ENCODE measurements at places on chromosomes 4 and X. TPM values are rescaled to one million over a fixed set of nuclear protein-coding genes. Genes with fewer than 3 reads are reported as not detected.

Gene XKRX
- 0.29 TPM for total RNA-seq

Gene ARHGAP36
- under 0.01 TPM for total RNA-seq

Gene VCX3A
- total RNA-seq: not detected

Gene RHOXF1
- not detected for total RNA-seq

Gene CTAG2
- total RNA-seq: not detected

Gene PRPS2
- 50.6 TPM for total RNA-seq

Gene NCAPG
- 139 TPM for total RNA-seq

Gene GAGE12E
- not detected for total RNA-seq

Gene RP2
- 33.0 TPM for total RNA-seq

Gene SPACA5
- not detected for total RNA-seq

Gene TCEAL2
- not detected for total RNA-seq

Gene KDM6A
- total RNA-seq: 24.2 TPM

Gene DMRTC1B
- not detected for total RNA-seq

Gene PNMA6F
- not detected for total RNA-seq

Gene ADH1B
- not detected for total RNA-seq

Gene DCX
- total RNA-seq: not detected

Gene SPRY1
- 25.7 TPM for total RNA-seq

Gene UGT2B15
- total RNA-seq: not detected

Gene WNK3
- total RNA-seq: 1.3 TPM

Gene SPANXD
- total RNA-seq: not detected

Gene AVPR2
- not detected for total RNA-seq

Gene KLHL4
- total RNA-seq: 33.7 TPM

Gene FGFR3
- 0.29 TPM for total RNA-seq

Gene SUPT20HL1
- total RNA-seq: not detected

Gene LEF1
- not detected for total RNA-seq

Gene GUCY1A1
- 0.13 TPM for total RNA-seq

Gene TAPT1
- total RNA-seq: 18.6 TPM

Gene FGFBP1
- total RNA-seq: not detected

Gene CRMP1
- not detected for total RNA-seq

Gene SNCA
- total RNA-seq: 78.9 TPM

Gene MAGED2
- total RNA-seq: 132 TPM

Gene LIMCH1
- total RNA-seq: 27.4 TPM

Gene PLK4
- 31.9 TPM for total RNA-seq

Gene GPR34
- total RNA-seq: not detected

Gene MXRA5
- under 0.01 TPM for total RNA-seq

Gene ARHGAP24
- total RNA-seq: 230 TPM

Gene ADH1A
- total RNA-seq: not detected

Gene ETDB
- total RNA-seq: not detected

Gene ABCB7
- total RNA-seq: 31.5 TPM

All from thoracic aorta endothelial cell (primary cell).